Heart left ventricle (tissue), 16 donors: ENCODE measurements at places on chromosomes 1 and 21. TPM values are rescaled to one million over a fixed set of nuclear protein-coding genes. Genes with fewer than 3 reads are reported as not detected.

DNA sequence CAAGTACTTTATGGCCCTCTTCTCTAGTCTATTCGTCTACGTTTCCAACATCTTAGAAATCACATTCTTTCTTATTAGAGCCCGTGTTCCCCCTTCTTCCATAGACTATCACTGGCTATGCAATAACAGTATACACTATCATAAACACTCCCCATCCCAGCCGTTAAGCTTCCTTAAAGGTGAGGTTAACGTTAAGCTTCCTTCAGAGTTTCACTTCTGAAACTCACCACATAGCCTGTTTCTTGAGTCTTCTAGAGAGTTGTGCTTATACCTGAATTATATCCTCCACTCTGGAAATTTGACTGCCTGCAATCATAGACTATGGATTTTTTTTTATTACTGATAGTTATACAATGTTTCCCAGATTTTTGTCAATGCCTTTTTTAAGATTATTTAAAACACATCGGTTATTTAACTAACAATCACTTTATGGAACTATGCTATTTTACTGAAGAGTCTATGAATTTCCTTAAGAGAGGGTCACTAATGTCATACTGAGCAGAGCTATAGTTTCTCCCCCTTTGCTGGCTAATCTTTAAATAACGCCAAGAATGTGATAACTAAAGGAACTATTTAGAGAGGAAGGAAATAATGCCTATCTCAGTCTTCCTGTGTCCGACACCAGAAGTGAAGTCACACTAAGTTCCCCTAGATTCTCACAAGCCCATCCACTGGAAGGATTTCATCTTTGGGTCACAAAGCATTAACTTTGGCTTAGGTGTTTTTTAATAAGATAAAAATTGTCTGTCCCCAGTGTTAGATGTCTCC lies 16.8 kb downstream of the FCER1A start:
- H3K27ac ChIP-seq = no peak overlapping the region
- H3K4me1 ChIP-seq = peaks cover 13% of the 10 kb centered on the region
- DNase-seq = no peak
- H3K27me3 ChIP-seq = no peaks in the 10 kb centered on the region
- no peaks in the 10 kb centered on the region for H3K36me3 ChIP-seq

DNA sequence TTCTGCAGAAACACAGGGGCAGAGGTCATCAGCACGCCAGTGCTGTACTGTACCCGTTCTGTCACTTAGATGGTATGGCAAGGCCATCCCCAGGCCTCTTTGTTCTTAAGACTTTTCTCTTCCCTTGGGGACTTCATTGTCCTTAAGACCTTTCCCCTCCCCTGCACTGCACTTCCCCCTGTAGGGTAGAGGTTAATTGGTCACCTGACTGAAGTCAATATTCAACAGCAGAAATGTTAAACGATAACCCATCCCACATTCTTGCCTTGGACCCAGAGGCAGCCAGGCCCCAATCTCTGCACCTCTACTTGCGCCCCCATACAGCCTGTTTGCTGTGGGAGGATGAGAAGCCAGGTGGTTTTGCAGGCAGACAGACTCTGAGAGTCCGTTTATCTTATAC lies 10.2 kb downstream of the PHGDH start:
- DNase-seq = no peak
- H3K27ac ChIP-seq = no peak overlapping the region
- no peaks in the 10 kb centered on the region for H3K4me1 ChIP-seq
- no peaks in the 10 kb centered on the region for H3K36me3 ChIP-seq
- no peaks in the 10 kb centered on the region for H3K27me3 ChIP-seq
- H3K4me3 ChIP-seq = no peak overlapping the region

DNA sequence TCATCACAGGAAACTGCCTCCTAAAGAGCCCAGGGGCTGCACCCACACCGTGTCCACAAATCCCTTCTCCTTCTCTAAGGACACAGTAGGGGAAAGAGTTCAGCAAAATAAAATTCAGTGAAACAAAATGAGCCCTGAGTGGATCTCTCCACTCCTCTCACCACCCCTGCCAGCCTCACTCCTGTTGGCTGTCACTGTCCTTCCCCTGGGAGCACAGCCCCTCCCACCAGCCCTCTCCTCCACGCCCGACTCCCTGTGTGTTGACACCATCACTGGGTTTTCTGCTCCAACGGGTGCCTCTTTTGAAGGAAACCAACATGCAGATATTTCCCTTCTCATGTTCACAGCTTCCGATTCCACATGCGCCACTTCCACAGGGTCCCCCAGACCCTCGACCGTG lies 356.2 kb downstream of the AJAP1 start:
- peaks cover 38% of the 10 kb centered on the region for H3K27me3 ChIP-seq
- no peak overlapping the region for H3K27ac ChIP-seq
- H3K4me3 ChIP-seq = no peak overlapping the region
- no peaks in the 10 kb centered on the region for H3K4me1 ChIP-seq

DNA sequence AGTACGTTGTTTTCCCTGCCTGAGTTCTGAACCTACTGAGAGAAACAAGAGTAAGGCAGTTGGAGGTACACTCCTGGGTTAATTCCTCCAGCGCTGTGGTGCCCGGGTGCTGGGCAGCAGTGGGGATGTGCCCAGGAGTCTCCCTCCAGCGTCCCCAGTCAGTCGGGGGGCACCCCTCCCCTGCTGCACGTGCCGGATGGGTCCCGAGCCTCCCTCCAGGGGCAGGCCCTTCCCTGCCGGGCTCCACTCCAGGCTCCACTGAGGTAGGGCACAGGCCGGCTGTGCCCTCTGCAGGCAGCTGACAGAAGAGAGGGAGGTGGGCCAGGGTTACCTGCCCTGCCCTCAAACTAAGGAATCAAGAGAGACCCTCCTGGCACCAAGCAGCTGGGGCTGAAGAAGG lies 238.1 kb upstream of the VAMP3 start:
- H3K27ac ChIP-seq = no peak overlapping the region
- H3K4me3 ChIP-seq = no peak overlapping the region
- DNase-seq = no peak

DNA sequence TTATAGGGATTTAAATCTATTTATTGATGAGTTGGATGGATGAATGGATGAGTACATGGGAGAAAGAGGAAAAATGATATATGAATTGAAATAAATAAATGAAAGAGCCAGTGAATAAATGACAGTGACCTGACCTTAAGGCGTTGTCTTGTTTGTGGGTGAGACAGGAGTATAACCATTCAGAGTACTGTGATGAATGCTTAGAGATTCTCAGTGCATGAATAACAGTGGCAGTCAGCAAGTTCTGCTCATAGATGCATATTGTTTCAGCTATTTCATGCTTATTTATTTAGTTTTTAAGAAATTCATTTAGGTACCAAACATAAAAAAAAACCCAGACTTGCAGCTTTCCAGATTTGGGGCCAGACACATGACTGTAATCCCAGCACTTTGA lies 116.4 kb downstream of the FGGY start:
- H3K27ac ChIP-seq = no peak overlapping the region
- no peaks in the 10 kb centered on the region for H3K27me3 ChIP-seq
- H3K4me3 ChIP-seq = no peak overlapping the region
- no peak for DNase-seq

GRCh38 chr1:99956755-99957154 lies 13.0 kb upstream of the SLC35A3 start:
- no peak for DNase-seq
- H3K27ac ChIP-seq = no peak overlapping the region
- no peaks in the 10 kb centered on the region for H3K36me3 ChIP-seq
- no peak overlapping the region for H3K4me3 ChIP-seq
- no peaks in the 10 kb centered on the region for H3K27me3 ChIP-seq
- no peaks in the 10 kb centered on the region for H3K4me1 ChIP-seq

DNA sequence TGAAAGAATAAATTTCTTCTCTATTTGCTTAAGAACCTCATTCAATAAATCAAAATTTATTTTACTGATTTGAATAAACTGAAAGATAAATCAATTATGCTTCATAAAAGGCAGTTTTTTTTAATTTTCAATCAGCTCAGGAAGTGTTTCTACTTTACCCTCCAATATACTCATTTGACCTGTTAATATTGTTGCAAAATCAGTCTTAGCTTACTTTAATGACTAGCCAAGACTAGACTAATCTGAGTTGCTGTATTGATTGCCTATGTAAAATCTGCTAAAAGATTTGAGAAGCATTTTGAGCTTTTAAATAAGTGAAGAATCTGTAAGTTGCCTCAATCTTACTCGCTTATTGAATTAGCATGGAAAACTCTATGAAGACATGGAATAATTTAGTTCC lies 179.1 kb upstream of the LYPLAL1 start:
- no peaks in the 10 kb centered on the region for H3K36me3 ChIP-seq
- H3K4me1 ChIP-seq = no peaks in the 10 kb centered on the region
- no peak overlapping the region for H3K4me3 ChIP-seq
- no peak overlapping the region for H3K27ac ChIP-seq
- no peaks in the 10 kb centered on the region for H3K27me3 ChIP-seq

DNA sequence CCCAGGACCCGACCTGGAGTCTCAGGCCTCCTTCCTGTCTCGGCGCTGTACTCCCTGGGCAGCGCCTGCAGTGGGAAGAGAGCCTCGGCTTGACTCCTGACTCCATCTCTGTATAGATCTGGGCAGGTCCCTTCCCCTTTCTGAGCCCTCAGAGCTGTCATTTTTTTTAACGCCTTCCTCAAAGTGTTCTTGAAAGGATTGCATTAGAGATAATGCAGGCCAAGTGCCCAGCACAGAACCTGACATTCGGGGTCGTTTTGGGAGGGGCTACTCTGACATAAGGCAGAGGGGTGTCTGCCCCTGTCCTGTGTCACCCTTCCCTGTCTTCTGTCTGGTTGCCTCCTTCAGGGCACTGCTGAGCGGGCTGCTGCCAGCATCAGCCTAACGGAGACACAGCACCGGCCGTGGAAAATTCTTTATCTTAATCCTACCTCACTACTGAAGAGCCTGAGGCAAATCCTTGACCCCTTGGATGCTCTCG lies 271.6 kb downstream of the TRABD2B start:
- H3K4me1 ChIP-seq = peaks cover 8% of the 10 kb centered on the region
- H3K36me3 ChIP-seq = no peaks in the 10 kb centered on the region
- no peak overlapping the region for H3K27ac ChIP-seq
- no peak overlapping the region for H3K4me3 ChIP-seq
- H3K27me3 ChIP-seq = peaks cover 15% of the 10 kb centered on the region
- no peak for DNase-seq

DNA sequence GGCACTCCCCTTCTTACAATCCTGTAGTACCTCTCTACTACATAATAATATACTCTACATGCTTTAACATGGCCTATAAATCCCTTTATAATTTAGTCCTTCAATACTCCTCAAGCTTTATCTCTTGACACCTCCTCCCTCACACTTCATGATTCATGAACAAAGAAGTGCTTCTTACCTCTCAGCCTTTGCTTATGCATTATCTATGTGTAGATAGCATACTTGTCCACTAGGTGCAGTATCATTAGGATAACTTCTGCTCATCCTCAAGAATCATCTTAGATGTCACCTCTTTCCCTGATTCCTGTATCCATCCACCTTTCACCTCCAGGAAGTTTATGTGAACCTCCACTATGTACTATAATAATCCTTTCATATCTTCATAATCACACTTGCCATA lies 74.4 kb downstream of the COL24A1 start:
- H3K4me1 ChIP-seq = no peaks in the 10 kb centered on the region
- DNase-seq = no peak
- H3K27ac ChIP-seq = no peak overlapping the region
- H3K36me3 ChIP-seq = no peaks in the 10 kb centered on the region
- H3K4me3 ChIP-seq = no peak overlapping the region

Gene GOLT1A
- not detected for total RNA-seq

Gene TCEA3
- 40.1 TPM for total RNA-seq

Gene HSD3B2
- total RNA-seq = not detected

Gene CSF1
- 12.6 TPM for total RNA-seq
